ENCODE measurements at places on chromosomes 4 and X.

- no peak for DNase-seq
Observed at GRCh38 chr4:64121803-64122202, 287.4 kb downstream of the TECRL start.

GRCh38 chr4:86048426-86048825, 311.4 kb downstream of the MAPK10 start:
- DNase-seq = no peak

GRCh38 chr4:30256116-30256832, 463.9 kb upstream of the PCDH7 start:
- no peak for DNase-seq

DNA sequence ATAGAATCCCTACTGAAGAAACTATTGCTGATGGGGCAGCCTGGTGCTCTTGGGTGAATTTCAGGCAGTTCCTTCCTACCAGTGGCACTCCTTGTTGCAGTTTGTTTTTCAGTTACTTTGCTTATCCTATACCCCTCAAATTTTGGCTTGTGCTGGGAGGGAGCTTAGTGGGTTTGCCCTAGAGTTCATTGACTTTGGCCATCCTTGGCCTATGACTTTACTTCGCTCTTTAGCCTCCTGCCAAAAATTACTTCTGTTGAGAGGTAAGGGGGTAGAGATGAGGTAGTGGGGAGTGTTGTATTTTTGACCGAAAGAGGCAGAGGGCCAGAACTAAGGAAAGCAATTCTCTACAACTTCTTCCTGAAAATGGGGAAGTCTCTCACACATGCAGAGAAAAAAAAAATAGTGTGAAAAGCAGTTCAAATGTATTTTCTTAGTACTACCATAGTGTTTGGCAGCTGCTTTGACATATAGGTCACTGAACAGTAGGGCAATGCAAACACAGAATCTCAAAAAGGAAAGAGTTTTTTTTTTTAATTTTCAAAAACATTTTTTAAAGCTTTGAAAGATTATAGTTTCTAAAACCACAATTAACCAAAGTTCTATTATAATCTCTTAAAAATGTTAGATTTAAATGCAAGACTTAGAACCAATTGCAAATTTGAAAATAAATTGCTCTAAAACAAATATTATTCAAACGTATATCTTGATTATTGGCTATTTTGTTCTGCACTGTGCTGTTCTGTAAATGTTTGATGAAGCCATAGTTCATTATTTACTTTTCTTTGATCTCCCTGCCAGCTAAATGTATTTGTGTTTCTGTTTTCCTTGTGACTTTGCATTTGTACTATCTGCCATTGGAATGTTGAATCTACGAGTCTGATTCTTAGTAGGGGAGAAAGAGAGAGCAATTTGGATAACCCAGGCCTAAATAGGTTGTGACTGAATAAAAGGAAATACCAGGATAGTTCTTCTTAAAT, 73.6 kb downstream of the DCK start:
- no peak for DNase-seq

- peak; percentile 15 for DNase-seq
Observed at GRCh38 chr4:87895964-87896621, 63.3 kb downstream of the MEPE start.

- no peak for DNase-seq
Observed at GRCh38 chrX:78024349-78025059, 55.1 kb upstream of the PGAM4 start.

- no peak for DNase-seq
Observed at GRCh38 chr4:41880840-41881831, 54.1 kb upstream of the TMEM33 start.

GRCh38 chr4:102713096-102713495, 47.7 kb downstream of the MANBA start:
- DNase-seq = no peak

- no peak for DNase-seq
Observed at GRCh38 chrX:40152741-40153344, 55.1 kb upstream of the BCOR start.

GRCh38 chr4:20890761-20891160, 190.5 kb downstream of the PACRGL start:
- no peak for DNase-seq

Data from lower leg skin (tissue), 4 donors.